ENCODE measurements at places on chromosomes 5 and 9.

GRCh38 chr5:73564018-73564417, 1.4 kb downstream of the ANKRA2 start:
- no peak for DNase-seq

DNA sequence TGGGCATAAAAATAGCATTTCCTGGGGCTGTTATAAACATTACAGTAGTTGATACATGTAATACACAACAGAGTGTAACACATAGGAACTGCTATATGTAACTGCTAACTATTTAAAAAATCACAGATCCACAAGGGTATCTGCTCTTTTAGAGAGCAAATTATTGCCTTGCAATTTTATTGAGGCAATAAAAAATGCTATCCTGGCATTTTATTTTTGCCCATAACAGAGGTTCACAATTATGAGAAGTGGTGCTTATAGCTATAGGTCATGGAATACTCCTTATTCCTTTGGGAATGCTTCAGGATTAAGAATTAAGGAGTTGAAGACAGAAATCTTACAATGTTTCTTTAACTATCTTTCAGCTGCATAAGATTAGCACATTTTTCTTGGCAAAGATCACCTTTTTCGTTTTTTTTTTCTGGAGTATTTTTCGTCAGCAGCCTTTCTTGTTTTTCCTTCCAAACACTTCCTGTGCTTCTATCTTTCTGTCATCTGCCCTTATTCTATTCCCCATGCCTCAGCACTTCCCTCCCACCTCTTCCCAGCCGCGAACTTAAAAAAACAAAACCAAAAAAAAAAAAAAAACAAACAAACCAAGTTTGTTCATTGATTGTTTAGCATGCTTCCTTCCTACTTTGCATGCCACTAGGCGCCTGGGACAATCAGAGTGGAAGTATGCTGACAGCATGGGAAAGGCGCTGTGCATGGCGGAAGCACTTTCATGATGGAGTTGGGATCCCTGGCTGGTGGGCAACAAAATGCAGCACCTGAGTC, 264.2 kb downstream of the MAST4 start:
- no peak for DNase-seq

DNA sequence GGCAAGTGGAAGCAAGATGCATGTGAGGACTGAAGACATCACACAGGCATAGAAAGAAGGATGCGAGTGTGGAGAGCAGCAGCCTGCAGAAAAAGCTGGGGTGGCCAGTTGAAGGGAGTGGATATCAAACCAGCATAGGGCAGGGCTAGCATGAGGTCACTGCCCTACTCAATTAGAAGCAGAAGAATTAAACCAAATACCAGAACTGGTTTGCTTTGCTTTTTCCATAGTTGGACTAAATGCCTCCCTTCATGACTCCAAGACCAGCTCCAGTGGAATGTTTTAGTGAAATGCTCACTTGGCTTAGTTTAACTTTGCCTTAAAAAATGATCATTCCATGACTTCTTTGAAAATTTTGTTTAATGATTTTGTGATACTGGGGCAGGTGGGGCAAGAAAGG, 45.8 kb downstream of the TMEM167A start:
- no peak for DNase-seq

DNA sequence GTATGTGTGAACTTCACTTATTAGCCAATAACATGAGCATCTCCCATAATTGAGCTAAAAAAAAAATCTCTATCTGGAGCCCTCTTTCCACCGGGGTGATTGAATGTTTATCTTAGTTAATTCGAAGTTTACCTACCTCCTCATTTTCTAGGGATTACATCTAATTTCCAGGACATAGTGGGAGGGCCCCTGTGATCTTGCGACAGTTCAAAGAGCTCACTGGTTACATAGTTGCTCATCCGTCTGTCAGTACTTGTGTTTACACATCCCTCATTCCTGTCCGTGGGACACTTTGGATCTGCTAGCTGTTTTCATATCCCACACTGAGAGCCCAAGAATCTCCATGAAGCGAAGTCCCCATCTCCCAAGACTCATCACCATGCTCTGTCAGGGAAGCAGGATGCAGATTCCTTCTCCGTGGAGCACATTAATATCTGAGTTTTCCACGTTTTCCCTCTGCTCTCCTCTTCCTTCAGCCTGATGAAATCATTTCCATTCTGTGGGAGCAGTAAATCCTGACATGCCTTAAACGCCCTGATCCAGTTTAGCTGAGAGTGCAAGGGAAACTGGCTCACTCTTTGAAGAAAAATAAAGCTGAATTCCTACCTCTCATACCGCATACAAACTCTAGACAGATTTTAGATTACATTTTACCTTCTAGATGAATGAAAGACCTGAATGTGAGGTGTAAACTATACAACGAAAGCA, 10.2 kb upstream of the SFXN1 start:
- DNase-seq: no peak

DNA sequence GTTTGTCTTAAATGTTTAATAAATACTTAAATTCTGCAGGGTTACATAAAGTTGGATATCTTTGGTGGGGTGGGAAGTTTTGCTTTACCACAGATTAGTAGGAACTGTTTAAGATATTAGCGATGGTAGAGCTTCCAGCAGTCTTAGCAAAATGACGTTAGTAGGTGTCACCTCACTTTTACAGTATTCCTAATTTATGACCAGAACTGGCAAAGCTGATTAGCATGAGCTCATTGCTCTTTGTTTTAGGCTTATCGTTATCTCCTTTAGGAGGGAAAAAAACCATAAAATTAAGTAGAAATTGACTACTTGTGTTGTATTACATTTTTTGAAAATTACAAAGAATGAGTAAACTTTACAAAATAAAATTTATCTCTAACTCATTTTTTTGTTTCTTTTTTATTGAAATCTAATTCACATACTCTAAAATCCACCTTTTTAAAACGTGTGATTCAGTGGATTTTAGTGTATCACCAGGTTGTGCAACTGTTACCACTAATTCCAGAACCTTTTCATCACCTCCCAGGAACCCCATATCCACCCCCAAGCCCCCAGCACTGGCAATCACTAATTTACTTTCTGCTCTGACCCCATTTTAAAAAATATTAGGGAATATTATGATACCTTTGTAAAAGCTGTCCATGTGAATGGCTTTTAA, 129.5 kb downstream of the TRIO start:
- DNase-seq: no peak

Data from stimulated activated CD4-positive, alpha-beta T cell treated with anti-CD3 and anti-CD28 coated beads, TNF-alpha, amount 100 ng/mL, for 1 hour (primary cell).